ENCODE measurements at places on chromosomes 1 and 21.

- DNase-seq, result no peak
These were observed 51.0 kb upstream of the DMRTB1 start for GRCh38 chr1:53408013-53408754.

GRCh38 chr1:28087614-28088167 lies 719 bp downstream of the EYA3 start:
- DNase-seq, result no peak

DNA sequence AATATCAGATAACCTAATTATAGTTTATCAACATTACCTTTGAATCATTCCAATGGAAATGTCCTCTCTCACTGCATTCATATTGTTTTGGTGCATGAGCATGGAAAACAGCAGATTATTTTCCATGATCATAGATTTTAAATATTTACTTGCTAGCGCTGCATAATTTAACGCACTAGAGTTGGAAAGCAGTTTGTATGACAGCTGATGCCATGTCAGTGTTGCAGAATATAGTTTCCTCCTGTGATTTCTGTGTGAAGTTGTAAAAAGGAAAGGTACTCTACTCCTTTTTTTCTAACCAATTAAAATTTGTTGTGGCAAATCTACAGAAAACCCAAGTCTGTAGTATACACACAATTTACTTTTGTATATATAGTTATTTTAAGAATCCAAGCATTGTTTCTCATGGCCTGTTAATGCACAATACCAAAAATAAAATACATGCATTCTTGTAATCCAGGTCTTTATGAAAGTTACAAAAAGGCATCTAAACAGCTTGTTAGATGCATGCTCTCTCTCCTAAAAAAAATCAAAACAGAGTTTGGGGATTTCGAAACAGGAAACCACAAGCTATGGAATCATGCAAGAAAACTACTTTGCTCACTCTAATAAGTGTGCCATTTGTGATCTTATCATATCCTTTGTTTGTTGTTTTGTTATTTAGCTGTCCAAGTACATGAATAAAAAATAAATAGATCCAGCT lies 1.9 kb upstream of the ATG4C start:
- no peak for DNase-seq

DNA sequence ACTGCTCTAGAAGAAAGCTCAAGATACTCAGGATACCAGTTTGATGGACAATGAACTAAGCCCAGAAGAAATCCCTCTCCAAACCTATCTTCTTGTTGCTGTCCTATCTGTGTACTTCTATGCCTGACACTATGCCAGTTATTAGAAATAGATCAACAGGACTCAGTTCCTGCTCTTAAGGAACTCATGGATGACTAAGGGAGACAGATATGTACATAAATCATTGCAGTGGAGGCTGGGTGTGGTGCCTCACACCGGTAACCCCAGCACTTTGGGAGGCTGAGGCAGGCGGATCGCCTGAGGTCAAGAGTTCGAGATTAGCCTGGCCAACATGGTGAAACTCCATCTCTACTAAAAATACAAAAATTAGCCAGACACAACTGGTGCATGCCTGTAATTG lies 42.4 kb upstream of the AK4 start:
- DNase-seq, result no peak

GRCh38 chr1:29465755-29466154 lies 229.4 kb downstream of the PTPRU start:
- DNase-seq, result no peak

GRCh38 chr21:38352536-38353219 lies 95.9 kb downstream of the KCNJ15 start:
- no peak for DNase-seq

DNA sequence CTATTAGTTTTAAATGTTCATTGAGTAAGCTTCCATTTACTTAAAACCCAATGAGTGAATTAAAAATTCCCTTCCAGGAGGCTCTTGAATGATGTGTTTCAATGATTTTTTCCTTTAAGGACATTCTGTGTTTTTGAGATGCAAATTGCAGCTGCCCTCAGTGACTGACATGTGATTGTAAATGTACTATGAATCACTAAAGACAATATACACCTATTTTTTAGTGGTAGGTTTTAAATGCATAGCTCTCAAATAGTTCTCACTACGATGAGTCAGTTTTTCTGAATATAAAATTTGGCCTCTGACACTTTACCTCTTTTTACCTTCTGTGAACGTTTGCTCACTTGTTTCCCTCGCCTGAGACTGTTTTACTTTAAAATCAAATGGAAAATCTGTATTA lies 204.7 kb downstream of the BARHL2 start:
- DNase-seq, result no peak

GRCh38 chr1:42824481-42825035 lies 7.4 kb upstream of the SVBP start:
- DNase-seq, result no peak

DNA sequence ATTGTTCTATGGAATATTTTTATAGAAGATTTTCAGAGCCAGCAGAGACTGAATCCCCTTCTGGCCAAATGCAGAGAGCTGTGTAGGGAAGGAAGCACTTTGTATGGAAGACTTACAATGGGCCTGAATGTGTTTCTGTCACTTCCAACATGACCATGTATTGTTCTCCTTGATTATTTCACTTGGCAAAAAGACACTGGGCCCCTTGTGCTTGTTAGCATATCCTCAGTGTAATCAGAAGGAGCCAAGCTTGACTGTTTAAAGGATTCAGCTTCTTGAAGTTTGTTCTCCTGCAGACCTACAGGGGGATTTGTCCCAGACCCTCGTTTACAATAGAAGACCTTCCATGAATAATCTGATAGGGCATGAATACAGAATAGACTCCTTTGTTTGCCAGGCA lies 48.1 kb upstream of the UBE2U start:
- DNase-seq, result no peak

GRCh38 chr1:109282497-109282951 lies 421 bp downstream of the PSRC1 start:
- DNase-seq, result no peak

DNA sequence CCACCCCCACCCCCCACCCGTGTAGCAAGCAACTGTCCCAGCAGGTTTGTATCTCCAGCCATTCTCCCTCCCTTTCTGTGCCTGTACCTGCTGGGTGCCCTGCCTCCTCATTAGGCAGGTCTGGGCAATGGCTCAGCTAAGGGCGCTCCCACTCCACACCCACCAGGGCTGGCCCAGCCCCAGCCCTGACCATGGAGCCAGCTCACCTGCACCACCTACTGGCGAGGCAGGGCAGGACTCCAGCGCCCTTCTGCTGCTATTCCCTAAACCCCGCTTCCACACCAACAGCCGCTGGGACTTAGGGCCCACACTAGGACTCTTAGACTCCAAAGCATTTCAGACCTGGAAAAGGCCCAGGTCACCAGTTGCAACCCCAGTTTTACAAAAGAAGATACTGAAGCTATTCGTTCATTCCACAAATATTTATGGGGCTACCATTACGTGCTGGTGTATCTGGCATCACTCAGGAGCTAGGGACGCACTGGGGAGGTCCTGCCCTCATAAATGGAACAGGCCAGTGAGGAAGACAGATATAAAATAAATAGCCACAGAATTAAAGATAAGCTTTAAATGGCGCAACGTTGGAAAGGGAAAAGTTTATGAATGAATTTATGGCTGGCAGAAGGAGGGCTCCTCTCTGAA lies 24.0 kb downstream of the PGLYRP3 start:
- DNase-seq, result no peak

DNA sequence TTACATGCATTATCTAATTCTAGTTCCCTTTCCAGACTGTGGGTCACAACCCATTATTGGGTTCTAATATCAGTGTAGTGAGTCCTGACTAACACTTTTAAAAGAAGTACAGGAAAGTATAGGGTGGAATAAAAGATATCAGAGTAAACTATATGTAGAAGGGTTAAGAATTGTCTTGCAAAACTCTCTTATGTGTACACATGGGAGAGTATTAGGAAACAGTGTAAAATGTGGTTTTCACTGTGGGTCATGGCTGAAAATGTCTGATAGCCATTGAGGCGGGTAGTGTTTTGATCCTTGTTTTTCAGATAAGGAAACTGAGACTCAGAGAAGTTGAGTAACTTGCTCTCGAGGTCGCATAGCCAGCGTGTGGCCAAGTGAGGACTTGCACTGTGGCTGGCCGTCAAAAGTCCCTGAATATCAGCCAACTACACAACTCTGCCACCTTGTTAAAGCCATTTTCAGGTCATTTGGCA lies 18.5 kb upstream of the MTARC1 start:
- DNase-seq, result no peak

GRCh38 chr1:235336903-235337302 lies 8.5 kb downstream of the GGPS1 start:
- DNase-seq, result no peak
